ENCODE measurements at places on chromosomes 2 and 18.

- DNase-seq = peak; percentile 76
Observed at GRCh38 chr2:201233192-201233811, 27.0 kb upstream of the CASP8 start.

- no peak for DNase-seq
Observed at GRCh38 chr2:28663359-28663758, 88.3 kb upstream of the PPP1CB start.

GRCh38 chr2:206408323-206409320, 34.7 kb upstream of the ADAM23 start:
- DNase-seq = no peak

DNA sequence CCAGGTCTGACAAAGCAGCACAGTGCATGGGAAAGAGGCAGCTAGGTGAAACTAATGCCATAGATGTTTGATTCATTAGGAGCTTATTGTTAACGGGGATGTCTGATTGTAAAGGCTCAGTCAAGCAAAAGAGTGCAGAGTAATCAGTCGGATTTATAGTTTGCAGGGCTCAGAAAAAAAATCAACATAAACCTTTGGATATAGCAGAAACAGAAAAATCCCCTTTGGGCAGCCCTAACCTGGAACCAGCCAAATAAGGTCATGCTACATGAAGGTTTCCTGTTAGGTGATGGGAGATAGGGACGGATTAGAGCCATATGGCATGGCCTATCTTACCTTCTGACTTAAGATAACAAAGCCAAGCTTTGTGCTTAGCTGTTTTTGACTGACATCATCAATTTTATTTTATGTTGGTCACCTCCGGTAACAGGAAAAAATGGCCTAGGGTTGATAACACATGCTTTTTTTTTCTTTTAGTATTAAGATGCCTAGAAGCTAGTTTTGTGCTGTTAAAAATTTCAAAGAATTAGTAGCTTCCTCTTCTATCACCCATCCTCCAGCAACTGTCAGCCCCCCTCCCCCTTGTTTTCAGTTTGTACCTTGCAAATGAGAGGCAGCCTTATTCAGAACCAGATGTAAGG, 60.7 kb upstream of the ZEB2 start:
- DNase-seq = peak; percentile 59

Data from K562 (cell line).